ENCODE measurements at places on chromosomes 7 and 10.

- DNase-seq = no peak
Measured at GRCh38 chr7:55108818-55109217, 90.0 kb downstream of the EGFR start.

DNA sequence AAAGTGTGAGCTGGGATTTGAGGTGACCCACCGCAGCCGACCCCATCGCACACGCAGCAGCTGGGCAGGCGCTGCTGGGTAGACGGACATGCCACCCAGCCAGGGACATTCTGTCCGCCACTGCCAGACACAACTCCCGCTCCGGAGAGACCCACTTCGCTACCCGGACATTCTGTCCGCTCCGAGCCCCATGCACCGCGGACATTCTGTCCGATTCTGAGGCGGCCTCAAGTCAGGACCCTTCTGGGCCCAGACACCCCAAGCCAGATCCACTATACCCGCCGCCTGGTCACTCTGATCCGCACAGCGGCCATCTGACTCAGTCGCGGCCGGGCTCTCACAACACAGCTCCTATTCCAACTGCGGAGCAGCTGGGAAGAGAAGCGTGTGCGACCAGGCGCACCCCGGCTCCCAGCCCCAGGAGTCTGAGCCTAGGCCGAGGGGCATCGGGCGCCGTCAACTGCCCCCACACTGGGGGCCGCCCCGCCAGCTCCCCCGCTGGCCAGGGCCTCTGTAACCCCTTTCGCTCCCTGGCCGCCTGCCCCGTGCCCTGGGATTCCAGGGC lies 763 bp downstream of the PITX3 start:
- no peak for DNase-seq

DNA sequence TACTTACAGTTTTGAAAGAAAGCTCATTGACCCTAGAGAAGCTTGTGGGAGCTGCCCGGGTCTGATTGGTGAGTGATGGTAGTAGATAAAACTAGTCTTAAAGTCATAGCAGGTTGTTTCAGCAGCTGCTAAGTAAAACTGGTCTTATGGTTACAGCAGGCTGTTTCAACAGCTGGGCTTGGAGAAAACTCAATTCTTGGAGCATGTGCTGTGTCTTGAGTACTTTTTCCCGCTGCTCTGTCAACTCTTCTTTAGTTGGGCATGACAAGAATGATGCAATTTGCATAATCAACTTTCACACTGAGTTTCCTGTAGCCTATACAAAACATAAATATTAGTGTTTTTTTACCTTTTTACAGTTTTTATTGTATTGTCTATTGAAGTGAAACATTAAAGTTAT lies 707.9 kb downstream of the AUTS2 start:
- DNase-seq = no peak

DNA sequence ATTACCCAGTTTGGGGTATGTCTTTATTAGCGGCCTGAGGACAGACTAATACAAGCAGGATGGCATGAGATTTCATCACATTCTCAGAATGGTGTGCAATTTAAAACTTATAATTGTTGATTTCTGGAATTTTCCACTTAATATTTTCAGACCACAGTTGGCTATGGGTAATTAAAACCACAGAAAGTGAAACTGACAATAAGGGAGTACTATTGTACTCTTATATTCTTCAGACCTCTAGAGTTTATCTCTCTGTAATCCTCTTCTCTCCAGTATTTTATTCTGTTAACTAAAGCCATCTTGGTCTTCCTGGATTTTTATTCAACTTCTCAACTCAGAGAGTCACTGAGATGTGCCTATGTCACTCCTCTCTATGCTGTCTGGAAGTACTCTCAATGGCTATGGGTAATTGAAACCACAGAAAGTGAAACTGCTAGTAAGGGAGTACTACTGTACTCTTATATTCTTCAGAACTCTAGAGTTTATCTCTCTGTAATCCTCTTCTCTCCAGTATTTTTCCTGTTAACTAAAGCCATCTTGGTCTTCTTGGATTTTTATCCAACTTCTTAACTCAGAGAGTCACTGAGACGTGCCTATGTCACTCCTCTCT lies 118.3 kb downstream of the PPP1R17 start:
- no peak for DNase-seq

DNA sequence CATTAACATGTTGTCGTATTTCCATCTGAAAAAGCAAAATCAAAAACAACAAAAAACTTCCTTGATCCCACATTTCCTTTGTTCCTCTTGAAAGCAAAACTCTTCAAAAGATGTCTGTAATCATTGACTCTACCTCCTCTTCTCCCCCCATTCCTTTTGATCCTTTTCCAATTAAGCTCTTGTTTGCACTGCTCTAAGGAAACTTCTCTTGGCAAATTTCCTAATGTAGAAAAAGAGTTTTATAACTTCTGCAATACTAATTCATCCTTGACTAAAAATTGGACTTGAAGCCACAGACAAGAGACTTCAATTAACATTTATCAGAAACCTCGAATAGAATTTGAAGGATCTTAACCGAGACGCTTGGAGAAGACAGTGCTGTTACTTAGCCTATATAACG lies 317.1 kb upstream of the SEMA3C start:
- DNase-seq = no peak

GRCh38 chr10:115624448-115624847 lies 531.3 kb downstream of the ATRNL1 start:
- no peak for DNase-seq

DNA sequence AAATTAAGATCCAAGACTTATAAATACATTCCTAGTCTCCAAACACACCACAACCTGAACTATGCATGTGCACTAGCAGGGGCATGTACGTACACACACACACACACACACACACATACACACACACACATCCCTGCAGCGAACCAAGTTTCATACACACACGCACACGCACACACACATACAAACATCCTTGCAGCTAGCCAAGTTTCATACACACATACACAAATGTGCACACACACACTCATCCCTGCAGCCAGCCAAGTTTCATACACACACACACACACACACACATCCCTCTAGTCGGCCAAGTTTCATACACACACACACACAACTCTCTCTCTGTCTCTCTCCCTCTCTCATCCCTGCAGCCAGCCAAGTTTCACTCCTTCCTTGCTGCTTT lies 82.7 kb upstream of the WIPF3 start:
- no peak for DNase-seq

DNA sequence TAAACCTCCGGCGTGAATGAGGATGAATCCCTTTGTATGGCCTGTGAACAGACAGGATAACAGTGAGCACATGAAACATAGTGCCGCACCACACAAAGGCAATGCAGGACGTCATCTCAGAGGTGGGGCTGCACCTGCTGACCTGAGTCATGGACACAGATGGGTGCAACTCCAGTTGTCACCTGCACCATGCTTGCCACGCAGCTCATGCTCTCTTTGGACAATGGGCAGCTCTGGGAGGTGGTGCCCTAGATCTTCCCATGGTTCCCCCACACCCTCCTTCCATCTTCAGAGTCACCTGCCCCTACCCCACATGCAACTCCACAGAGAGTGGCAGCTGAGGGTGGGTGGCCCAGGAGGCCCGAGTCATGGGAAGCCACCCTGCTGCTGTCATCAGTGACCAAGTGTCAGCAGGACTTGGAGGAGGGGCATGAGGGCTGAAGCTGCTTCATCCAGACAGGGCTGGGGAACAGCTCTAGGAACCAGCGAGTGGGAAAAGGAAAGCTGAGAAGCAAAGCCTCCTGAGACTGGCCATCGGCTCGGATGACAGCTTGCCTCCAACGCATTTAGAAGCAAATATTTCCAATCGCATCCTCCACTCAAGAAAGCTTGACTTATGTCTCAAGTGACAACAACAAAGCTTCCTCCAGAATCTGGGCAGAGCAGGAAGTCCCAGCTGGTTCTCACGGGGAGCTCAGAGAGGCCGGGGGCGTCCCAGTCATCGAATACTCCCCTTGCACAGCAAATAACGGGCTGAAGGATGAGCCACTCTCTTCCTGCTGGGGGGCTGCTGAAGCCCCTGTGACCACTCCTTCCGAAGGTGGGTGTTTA lies 27.1 kb downstream of the VIPR2 start:
- DNase-seq = no peak

DNA sequence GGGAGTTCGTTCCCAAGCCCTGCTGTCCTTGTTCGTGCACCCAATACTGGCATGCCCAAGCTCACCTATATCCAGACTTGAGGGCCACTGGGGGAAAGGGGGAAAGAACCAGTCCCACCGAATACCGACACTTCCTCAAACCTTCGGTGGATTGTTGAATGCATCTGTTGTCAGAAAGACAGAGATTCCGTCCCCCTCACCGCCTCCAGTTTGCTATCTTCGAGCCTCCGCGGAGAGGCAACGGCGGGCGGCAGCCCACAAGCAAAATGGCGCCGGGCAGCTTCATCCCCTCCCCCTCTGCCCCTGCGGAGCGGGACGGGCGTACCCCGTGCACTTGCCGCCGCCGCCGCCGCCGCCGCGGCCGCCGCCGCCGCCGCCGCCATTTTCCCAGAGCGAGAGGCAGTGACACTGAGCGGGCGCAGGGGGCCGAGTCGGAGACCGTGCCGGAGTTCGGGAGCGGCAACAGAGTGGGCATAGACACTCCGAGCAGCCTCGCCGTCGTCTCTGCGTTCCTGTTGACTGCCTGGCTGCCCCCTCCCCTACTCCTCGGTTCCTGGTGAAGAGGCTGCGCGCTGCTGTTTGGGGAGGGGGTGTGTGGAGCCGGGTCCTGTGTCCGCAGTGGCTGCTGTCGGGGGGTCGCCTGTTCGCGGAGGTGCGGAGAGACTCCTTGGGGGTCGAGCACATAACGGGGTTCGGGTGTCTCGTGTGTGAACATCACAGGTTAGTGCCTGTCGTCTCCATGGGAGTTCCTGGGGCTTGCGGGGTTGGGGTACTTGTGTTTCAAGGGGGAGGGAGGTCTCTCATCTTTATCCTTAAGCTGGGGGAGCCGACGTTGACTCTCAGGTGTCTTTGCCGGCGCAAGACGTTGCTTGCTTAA lies at the start of gene KMT2E:
Gene KMT2E, plus strand, starts transcription at position 390 of the 877 bp plus-strand sequence. CDS start 26,748 bp downstream, outside the sequence.
- peak; percentile 83 for DNase-seq

DNA sequence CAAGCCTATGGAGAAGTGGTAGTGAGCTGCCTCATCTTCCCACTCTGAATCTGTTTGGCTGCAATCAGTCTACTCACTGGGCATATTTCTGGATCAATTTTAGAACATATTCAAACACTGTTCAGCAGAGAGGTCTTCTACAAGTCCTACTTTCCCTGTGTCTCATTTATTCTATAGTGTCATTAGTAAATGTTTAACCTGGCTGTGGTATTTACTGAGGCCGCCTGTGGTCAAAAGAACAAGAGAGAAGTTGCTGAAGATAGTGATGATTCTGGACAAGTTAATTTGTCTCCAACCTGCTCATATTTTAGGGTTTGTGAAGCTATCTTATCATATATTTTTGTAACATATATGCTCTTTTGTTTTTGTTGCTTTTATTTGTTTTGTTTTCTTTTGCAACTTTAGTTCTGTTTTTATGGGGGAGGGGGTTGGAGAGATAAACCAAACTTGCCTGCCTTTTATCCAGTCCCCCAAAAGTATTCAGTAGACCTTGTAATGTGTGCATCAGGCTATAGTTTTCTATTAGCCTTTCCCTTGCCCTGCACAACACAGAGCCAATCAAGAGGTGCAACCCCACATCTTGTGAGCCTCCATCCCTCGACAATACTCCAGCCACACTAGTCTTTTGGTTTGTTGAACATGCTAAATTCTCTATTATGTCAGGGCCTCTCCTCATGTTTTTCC lies 362.8 kb upstream of the MBL2 start:
- DNase-seq = no peak

GRCh38 chr10:30786906-30787305 lies 157.4 kb upstream of the LYZL2 start:
- no peak for DNase-seq

GRCh38 chr7:44141221-44141850 lies at the start of gene MYL7:
Gene MYL7 (minus strand): TSS chr7:44141332. CDS start chr7:44141305, 27 bp downstream.
- no peak for DNase-seq

GRCh38 chr10:95475003-95475383 lies 86.2 kb downstream of the SORBS1 start:
- no peak for DNase-seq

- DNase-seq = no peak
Measured at GRCh38 chr7:104156842-104157277, 51.0 kb downstream of the ORC5 start.

DNA sequence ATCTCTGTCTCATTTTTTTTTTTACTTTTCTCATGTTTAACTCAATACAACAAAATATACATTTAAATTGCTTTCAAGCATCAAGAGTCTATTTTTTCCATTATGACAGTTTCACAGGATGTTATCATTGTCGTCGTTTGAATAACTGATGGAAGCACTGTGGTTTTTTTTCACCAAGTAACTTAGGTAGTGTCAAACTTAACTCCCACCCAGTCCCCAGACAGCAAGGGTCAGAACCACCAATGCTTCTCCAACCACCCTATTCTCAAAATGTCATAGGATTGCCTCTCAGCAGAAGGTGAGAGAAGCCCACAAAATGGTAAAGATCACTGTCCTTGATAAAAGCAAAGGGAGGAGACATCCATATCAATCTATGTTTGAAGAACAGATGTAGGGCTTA lies 339.4 kb downstream of the SFMBT2 start:
- no peak for DNase-seq

DNA sequence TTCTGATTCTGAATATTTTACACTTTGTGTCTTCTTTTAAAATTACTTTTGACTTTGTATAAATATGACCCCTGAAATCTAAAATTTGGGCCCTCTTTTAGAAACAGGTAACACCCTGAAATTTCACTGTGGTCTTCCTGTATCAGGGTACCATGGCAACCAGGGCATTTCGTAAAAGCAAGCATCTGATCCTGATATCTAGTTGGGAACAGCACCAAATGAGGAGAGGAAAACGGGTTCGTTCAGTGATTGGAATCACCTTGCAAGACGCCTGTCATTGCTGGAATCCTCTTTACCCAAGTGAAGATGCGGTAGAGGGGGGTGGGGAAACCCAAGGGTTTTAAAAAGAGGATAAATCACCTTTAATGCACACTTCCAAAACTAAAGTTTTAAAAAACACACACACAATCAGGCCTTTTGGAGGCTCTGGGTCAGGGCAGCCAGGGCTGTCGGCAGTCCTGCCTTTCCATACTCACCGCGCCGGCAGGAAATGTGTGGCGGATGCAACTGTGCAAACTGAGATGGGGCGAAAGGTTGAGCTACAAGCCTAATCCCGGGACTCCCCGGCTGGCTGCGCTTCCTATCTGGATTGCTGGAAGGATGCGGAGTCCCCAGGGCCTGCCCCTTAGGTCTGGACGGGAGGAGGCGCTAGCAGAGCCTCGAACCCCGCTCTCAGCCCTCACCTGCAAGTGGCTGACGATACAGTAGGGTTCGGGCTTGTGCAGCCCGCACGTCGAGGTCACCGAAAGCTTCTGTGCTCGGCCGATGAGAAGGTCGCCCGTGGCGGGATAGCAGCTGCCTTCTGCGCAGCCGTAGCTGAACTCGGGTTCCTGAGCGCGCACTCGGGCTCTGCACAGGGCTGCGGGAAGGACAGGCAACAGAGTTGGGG lies 1.8 kb downstream of the LAMB1 start:
- no peak for DNase-seq

GRCh38 chr7:49770838-49771237 lies 2.6 kb upstream of the VWC2 start:
- DNase-seq = no peak

Measured in stimulated activated CD8-positive, alpha-beta memory T cell treated with anti-CD3 and anti-CD28 coated beads, Interleukin-4, amount 100 ng/mL, for 1 hour (primary cell).